ENCODE measurements at places on chromosomes 6 and 20.

DNA sequence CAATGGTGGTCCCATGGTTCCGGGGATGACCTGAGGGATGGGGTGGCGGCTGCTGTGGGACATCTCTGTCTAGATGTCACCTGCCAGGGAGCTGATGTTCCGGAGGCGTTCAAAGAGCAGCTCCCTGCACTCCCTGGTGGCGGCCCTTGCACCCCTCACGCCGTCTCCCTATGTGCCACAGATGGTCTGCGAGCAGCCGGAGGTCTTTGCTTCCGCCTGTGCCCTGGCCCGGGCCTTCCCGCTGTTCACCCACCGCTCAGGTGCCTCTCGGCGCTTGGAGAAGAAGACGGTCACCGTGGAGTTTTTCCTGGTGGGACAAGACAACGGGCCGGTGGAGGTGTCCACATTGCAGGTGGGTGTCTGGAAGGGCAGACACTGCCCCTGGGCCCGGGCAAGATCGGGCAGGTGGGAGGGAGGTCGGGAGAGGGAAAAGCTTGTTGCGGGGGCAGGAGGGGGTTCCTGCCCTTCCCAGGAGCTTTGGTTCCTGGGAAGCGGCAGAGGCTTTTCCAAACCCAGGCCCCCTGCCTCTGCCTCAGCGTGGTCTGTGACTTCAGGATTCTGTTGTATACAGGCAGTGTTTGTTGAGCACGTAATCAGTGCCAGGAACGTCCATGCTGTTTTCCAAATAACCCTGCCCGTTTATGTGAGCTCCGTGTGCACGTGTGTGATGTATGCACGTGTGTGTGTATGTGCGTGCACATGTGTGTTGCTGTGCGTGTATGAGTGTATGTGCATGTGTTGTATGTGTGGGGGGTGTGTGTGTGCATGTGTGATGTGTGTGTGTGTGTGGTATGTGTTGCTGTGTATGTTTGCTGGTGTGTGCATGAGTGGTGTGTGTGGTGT is 1.9 kb downstream of the NPEPL1 start:
- DNase-seq: no peak

DNA sequence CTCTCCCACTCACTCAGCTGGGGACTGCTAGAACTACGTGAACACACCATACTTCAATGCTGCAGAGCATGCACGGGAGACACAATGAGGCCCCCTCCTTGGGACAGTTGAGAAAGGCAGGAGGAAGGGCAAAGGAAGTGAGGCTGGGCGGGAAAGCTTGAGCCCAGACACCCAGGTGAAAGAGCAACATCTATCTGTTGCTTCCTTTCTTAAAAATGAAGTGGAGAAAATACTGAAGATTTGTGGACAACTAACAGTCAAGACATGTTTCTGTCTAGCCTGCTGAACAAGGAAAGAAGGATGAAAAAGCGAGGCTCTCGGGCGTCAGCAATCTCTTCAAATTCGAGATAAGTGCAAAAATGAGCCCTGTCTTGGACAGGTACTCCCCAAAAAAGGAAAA is 3.0 kb upstream of the NNAT start:
- no peak for DNase-seq

- no peak for DNase-seq
Observed at GRCh38 chr20:10679269-10679668, 5.5 kb upstream of the JAG1 start.

DNA sequence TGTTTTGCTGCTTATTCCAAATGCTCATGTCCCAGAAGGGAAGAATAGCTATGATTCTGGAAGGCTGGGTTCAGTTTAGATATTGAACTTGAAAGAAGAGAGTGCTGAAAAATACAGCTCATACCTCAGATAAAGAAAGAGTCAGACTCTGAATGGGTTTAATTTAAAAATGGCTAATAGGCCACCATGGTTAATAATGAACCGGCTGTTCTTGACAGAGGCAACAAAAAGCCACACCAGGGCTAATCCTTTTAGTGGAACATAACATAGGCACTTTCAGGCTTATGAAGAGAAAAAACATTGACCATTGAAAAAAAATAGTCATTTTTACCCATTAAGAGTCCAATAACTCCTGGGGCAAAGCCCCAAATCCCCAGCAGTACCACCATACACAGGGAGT is 59.4 kb downstream of the TNFRSF21 start:
- DNase-seq: no peak

DNA sequence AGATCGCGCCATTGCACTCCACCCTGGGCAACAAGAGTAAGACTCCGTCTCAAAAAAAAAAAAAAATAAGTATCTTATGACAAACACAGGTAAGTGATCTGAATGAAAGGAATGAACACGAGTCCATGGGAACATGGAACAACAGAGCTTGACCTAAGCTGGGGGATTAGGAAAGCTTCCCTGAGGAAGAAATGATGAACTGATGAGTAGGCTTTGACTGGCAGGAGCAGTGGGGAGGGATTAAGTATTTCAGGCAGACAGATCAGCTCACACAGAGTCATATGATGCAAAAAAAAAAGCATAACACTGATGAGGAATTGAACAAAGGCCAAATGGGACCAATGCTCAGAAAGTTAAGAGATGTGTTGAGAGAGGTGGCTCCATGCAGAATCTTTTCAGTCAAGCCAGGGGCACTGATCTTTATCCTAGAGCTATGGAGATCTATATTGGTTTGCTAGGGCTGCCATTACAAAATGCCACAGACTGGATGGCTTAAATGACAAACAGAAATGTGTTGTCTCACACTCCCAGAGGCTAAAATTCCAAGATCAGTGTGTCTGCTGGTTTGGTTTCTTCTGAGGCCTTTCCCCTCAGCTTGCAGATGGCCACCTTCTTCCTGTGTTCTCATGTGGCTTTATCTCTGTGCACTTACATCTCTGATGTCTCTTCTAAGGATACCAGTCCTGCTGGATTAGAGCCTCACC is 85.6 kb downstream of the ANKRD6 start:
- no peak for DNase-seq

GRCh38 chr6:117985916-117986315 is 78.9 kb downstream of the SLC35F1 start:
- DNase-seq: no peak

GRCh38 chr6:8628063-8628462 is 192.7 kb upstream of the SLC35B3 start:
- no peak for DNase-seq

GRCh38 chr6:75374961-75375400 is 90.4 kb upstream of the TMEM30A start:
- DNase-seq: no peak

- DNase-seq: no peak
Observed at GRCh38 chr6:79396625-79397024, 140.6 kb downstream of the LCA5 start.

DNA sequence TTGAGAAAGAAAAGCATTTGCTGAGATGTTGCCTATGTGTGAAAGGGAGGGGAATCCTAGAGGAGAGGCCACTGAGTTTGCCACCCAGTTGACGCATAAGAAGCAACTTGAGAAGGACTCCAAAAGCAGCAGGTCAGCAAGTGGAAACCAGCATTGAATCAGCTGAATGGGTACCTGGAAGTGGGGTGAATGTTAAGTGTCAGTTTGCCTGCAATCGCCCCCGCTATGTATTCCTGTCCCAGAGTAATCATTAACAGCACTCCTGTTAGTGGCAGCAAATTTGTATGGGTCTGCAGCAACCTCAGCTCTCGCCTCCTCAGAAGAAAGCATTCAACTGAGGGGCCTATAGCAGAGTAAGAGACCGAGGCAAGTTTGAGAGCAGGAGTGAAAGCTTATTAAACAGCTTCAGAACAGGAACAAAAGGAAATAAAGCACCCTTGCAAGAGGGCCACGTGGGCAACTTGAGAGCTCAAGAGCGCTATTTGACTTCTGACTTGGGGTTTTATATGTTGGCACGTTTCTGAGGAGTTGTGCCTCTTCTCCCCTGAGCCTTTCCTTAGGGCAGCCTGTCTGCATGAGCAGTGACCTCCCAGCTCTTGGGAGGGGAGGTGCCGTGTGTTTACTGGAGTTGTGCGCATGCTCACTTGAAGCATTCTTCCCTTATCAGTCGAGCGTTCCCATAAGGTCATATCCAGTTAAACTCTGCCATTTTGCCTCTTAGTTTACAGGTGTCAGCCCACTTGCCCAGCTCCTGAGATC is 122.6 kb upstream of the PHACTR1 start:
- DNase-seq: no peak

DNA sequence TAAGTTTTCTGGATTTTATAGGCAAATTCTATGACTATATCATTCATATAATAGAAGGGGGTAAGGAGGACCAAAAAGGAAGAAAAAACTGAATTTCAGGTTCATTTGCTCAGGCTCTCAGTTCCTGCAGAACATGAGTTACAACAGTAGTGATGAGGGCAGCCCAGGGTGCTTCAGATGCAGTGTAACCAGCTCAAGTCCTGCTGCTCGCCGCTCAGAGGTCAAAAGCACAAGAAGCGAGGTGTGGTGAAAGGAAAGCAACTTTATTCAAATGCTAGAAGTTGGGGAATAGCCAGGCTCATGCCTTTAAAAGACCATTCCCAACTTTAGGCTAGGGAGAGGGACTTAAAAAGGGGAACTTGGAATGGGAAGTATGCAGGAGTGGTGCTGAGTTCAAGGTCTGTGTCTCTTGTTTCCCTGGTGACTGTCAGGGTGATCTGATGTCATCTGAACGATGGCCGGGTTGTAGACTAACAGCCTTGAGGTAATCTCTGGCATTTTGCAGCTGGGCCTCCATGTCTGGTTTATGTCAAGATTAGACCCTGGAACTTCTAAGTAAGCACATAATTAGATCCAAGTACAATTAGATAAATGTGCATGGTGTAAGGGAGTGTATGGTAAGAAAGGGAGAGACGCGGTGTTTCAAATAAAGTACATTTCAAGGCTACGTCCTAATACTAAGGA is 14.5 kb upstream of the SEC63 start:
- DNase-seq: no peak

GRCh38 chr6:4599924-4600323 is 176.3 kb upstream of the CDYL start:
- no peak for DNase-seq

GRCh38 chr6:97947841-97948240 is 664.8 kb upstream of the MMS22L start:
- DNase-seq: no peak

DNA sequence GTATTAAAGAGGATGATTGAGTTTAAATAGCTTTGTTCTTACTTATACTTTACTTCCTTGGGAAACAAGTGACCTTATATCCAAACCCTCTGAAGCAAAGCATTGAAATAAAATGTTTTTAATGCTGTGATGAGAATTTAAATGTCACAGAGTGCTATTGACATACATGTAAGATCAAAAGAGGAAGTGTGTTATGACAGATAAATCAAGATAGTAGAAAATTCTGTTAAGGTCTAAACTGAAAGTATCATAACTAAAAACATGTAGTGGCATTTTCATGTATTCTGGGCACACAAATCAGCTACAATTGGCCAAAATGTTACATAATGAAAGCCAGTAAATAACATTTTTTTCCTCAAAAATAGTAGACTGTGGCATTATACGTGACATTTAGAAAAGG is 318.0 kb downstream of the GRIK2 start:
- no peak for DNase-seq

DNA sequence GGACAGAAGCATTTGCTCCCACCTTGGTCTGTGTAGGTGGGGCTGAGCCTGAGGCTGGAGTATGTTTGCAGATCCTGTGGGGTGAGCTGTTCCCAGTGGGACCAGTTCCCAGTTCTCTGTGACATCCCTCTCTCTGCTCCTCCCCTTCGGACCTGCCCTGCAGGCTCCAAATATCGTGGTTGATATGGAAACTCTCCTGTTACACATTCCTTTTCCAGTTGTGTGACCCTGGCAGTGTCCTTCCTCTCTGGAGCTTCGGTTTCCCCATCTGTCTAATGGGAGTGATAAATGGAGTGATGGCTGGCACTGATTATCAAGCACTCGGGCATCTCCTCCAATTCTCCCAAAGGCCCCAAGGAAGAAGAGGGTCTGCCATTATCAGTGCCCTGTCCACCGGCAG is 15.7 kb upstream of the TGM2 start:
- DNase-seq: no peak

DNA sequence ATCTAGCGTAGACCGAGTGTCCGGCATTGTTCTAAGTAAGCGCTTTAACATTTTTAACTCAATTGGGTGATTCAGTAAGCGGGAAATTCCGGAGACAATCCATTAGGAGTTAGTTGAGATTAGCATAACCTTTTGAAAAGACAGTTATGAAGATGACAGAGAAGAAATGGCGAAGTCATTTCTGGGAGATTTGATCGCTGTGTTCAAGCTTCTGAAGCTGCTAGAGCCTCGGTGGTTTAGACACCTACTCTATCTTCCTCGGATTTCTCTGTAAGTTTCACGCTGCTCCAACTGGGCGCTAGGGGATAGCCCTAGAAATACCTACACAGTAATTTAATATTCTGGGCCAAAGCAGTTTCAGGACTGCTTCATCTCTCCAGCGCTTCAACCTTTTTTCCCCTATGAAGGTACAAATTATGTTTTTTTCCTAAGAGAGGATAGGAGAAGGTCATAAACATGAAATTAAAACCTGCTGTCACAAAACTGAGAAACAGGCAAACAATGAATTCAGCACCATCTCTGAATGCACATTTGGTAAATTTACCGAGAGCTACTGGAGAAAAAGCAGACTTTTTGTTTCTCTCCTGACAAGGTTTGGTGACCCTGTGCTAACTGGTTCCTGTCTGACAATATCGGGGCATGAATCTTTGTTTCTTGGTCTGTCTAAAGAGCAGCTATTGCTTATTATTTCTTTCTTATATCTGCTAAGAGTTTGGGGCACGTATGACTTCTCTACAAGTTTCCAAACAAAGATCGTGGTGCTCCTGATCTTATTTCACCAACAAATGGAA is 22.4 kb downstream of the ZNF311 start:
- no peak for DNase-seq

- DNase-seq: no peak
Observed at GRCh38 chr6:5160206-5160605, 75.1 kb downstream of the PPP1R3G start.

DNA sequence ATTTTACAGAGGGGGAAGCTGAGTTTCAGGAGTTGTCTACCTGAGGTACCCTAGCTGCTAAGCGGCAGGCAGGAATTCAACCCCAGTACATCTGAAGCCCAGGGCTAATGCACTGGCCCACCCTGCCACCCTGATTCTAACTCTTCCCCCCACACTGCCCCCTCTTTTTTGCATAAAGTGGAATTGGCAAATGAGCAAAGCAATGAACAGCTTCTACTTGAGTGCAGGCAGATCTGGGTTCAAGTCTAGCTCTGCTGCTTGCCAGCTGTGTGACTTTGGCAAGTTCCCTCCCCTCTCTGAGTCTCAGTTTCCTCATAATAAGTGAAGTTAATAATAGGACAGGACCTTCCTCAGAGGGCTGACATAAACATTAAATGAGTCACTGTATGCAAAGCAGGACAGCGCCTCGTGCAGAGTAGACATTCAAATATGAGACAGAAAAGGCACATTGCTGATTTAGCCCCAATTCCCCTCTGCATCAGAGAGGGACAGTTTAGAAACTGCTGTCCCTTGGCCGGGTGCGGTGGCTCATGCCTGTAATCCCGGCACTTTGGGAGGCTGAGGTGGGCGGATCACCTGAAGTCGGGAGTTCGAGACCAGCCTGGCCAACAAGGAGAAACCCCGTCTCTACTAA is 4.7 kb downstream of the ADA start:
- no peak for DNase-seq

GRCh38 chr20:46230801-46231282 is 77.5 kb downstream of the CDH22 start:
- no peak for DNase-seq

GRCh38 chr20:22502731-22503191 is 81.6 kb downstream of the FOXA2 start:
- no peak for DNase-seq

- DNase-seq: no peak
Observed at GRCh38 chr6:45877970-45878590, 137.6 kb downstream of the CLIC5 start.

GRCh38 chr20:52923123-52923937 is 48.8 kb upstream of the TSHZ2 start:
- DNase-seq: no peak

All from activated CD4-positive, alpha-beta T cell treated with anti-CD3 and anti-CD28 coated beads for 24 hours (primary cell).